ENCODE measurements at places on chromosomes 1 and 21.

DNA sequence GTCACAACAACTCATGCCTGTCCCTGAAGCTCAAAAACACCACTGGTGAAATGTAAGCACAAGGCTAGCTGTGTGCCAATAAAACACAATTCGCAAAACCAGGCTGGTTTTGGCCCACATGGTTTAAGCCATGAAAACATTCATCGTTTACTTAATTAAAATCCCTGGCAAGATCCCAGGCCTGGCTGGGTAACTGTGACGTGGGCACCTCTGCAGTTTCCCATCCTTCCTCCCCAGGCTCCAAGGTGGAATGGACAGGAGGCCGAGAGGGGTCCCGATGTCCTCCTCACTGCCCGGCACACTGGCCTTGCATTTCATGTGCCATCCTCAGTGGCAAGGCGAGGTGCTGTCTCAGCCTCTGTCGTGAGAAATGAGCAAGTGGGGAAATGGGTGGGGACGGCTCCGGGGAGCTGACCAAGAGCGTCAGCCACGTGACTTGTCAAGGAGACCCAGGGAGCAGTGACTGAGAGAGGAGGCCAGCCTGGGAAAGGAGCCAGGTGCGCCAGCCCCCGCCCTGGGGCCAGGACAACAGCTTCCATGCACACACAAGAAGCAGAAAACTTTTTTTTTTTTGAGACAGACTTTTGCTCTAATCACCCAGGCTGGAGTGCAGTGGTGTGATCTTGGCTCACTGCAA lies 153.1 kb upstream of the RAB4A start:
- no peak for DNase-seq

DNA sequence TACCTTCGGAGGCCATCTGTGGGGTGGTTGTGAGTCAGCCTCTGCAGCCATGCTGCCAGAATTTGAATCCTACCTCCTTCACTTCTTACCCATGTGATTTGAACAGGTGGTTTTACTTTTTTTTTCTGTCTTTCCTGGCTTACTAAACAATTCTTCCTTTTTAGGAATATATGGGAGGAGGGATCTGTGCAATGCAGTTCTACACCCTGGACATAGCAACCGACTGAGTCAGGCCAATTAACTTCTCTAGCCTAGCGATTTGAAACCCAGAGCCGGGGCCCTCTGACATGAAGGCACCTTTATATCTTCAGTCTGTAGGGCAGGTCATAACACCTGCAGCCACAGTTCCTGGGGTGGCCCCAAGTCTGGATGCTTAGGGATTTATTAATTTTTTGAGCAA lies 83.6 kb downstream of the ST6GALNAC3 start:
- no peak for DNase-seq

GRCh38 chr1:164648636-164649035 lies 89.7 kb downstream of the PBX1 start:
- DNase-seq, result no peak

DNA sequence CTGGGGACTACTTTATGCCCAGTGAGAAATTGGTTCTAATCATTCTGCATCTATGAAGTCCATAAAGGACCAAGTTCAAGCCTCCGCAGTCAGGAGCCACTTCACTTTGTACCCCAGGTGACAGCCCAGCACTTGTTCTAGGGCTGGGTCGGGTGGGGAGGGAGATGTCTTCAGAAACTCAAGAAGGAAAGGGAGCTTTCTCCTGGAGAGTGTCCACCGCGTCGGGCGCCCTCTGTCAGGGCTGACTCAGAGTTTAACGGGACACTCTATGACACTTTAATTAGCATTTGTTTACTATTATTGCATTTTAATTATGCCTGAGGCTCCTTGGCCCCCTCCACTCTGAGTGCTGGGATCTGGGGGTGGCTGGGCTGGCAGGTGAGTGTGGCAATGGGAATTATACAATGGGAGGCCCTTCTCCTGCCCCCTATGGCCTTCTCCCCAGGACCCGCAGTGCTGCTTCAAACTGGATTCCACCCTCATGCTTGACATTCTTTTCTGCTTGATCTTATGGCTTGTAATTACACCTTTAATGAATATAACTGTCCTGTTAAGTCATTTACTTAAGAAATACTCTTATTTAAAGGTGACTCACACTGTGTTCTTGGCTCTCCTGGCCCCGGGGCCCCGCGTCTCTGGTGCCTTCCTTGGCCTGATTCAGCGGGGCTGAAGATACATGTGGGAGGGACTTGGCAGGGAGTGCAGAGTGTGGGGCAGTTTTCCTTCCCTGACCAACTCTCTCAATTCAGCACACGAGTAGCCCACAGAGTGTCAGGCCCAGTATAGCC lies 136.6 kb downstream of the PLXNA2 start:
- no peak for DNase-seq

- no peak for DNase-seq
Measured at GRCh38 chr1:56295949-56296929, 283.1 kb downstream of the PLPP3 start.

DNA sequence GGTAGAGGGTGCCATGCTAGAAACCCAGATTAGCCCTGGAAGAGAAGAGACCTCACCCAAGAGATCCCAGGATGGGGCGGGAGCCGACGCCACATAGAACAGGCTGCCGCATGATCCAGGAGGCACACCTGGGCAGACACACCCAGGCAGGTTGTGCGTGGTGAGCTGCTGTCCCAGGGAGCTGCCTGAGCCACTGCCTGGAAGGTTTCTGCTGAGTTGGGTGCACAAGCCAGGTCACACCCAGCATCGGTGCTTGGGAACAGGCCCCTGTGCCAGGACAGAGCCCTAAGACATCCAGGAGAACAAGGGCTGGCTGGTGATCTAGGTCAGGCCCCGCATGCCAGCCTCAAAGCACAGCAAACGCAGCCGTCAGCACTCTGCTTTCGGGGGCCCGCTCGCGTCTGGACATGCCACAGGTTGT lies 40.2 kb downstream of the CTNNBIP1 start:
- DNase-seq, result no peak

GRCh38 chr1:61477301-61477700 lies 247.6 kb downstream of the TM2D1 start:
- DNase-seq, result no peak

GRCh38 chr1:230861489-230861888 lies 6.8 kb downstream of the C1orf198 start:
- no peak for DNase-seq

Data from stimulated activated CD8-positive, alpha-beta memory T cell treated with anti-CD3 and anti-CD28 coated beads, Interleukin-4, amount 100 ng/mL, for 1 hour (primary cell).